ENCODE measurements at places on chromosomes 1 and 21.

- DNase-seq = no peak
These were observed 168.7 kb downstream of the RRAGC start for GRCh38 chr1:38690790-38691449.

GRCh38 chr1:42910985-42911384, 47.7 kb downstream of the SLC2A1 start:
- no peak for DNase-seq

- no peak for DNase-seq
These were observed 610 bp downstream of the DRAXIN start for GRCh38 chr1:11691928-11692711.

GRCh38 chr1:112673592-112674439, 643 bp upstream of the MOV10 start:
- DNase-seq = peak; percentile 34

- no peak for DNase-seq
These were observed 27.6 kb downstream of the AGO4 start for GRCh38 chr1:35835398-35835797.

DNA sequence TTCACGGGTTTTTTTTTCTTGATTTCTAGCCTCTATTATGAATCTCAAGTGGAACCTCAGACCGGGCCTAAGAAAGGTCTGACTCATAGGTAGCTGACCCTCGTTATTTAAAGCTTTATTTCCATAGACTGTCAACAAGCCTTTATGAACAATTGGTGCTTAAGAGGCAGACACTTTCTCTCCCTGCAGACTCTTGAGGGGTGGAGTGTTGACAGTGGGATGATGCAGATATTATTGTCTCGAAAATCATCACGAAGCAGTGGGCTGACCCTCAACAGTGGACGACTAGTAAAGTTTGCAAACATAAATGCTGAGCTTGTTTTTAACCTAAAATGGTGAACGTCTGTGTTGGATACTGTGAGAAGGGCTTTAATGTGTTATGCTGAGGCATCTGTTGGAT, 1.8 kb downstream of the SFT2D2 start:
- DNase-seq = no peak

DNA sequence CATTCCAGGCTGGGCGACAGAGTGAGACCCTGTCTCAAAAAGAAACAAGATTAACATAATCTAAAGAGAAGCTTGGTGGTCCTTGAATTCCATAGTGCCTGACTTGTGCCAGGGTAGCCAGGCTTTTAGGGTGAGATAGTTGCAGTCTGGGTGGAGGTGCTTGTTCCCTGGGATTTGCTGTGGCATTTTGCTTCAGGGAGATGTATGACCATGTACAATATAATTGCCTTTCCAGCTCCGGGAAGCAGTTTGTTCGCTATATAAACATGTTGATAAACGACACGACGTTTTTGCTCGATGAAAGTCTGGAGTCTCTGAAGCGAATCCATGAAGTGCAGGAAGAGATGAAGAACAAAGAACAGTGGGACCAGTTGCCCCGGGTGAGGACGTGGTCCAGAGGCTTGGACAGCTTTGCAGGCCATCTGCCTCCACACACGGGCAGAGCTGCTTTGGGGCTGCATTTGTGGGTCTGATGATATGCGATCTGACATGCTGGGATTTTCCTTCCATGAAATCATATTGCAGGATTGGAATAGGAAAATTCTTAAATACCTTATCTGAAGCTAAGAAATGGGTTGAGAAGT, 49.4 kb upstream of the KIF1B start:
- DNase-seq = no peak

DNA sequence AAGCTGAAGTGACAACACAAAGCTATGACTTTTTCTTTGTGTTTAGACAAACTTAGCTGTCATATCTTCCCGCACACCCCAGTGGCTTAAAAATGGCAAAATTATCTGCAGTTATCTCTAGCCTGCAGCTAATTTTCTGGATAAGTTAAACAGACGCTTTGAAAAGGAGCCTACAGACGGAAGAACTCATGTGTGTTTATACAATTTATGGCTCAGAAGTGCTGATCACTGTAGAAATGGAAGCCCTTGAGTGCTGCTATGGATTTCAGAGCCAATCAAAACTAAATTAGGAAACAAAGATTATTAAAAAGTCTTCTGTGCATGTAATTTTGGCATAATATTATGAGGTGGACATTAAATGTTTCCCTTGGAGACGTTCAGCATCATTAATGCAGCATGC, 11.6 kb downstream of the NTNG1 start:
- DNase-seq = no peak

DNA sequence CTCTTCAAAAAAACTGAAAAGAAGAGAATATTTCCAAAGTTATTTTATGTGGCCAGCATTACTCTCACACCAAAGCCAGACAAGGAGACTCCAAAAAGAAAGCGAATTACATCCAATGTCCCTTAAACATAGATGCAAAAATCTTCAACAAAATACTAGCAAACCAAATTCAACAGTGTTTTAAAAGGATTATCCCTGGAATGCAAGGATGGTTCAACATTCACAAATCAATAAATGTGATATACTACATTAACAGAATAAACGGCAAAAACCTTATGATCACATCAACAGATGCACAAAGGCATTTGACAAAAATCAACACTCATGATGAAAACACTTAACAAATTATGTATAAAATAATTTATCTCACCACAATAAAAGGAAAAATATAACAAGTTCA, 207.8 kb downstream of the DENND1B start:
- DNase-seq = no peak

GRCh38 chr1:11764115-11764514, 2.1 kb downstream of the C1orf167 start:
- no peak for DNase-seq

- DNase-seq = peak; percentile 42
These were observed 177.5 kb downstream of the HIVEP3 start for GRCh38 chr1:41741244-41741643.

GRCh38 chr1:115179397-115180079, 90.2 kb upstream of the TSPAN2 start:
- DNase-seq = peak; percentile 12

DNA sequence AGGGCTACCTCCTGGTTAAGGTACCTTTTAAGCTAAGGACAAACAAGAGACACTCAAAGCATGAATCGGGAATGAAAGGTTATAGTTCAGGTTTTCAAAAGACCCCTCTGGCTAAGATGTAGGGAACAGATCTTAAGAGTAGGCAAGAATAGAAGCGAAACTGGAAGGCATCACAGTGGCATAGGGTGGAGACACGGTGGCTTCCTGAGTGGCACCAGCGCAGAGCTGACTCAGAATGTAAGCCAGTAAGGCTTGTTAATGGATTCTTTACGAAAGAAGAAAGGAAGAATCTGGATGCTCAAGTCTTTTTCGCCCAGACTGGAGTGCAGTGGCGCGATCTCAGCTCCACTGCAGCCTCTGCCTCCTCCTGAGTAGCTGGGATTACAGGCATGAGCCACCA, 21.2 kb downstream of the PADI6 start:
- no peak for DNase-seq

- DNase-seq = no peak
These were observed 67.5 kb upstream of the VAMP3 start for GRCh38 chr1:7703321-7704213.

GRCh38 chr1:231779081-231779480, 152.5 kb downstream of the DISC1 start:
- DNase-seq = no peak

GRCh38 chr1:153368495-153368894, 6.9 kb downstream of the S100A12 start:
- DNase-seq = peak; percentile 45

DNA sequence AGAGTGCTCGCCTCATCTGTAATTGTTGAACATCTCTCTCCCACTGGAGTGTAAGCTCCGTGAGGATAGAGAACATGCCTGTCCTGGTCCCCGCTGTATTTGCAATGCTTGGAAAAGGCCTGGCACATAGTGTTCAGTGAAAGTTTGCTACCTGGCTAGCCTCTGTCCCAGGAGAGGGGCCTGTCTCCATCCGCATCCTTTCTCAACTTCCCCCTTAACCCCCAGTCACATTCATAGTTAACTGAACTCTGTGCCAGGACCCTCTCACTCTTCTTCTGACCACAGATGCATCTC, 15.2 kb downstream of the SPOCD1 start:
- DNase-seq = no peak

DNA sequence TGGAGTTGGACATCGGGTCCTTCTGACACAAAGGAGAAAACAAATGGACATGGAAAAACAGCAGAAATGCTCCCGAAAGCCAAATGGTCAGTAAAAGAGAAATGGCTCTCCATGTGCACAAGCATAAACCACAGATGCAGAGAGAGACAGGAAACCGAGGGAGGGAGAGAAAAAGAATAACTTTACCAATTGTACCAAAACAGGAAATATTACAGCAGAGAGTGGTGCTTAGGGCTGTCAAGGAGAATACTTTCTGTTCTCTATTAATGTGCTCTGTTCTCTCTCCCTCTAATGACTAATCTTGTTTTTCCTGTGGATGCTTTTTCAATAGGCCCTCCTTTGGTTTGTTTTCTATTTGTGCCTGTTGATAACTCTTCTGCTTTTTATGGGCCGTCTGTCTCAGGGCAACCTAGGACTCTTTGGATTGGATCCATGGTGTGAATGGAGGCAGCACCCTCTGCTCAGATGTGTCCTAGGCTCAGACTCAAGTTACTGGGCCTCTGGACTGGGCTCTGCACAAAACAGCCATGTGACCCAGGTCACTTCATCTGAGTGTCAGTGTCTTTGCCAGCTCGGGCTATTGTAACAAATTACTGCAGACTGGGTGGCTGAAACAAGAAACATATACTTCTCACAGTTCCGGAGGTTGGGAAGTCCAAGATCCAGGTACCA, 663.0 kb downstream of the NPHP4 start:
- no peak for DNase-seq

- DNase-seq = peak; percentile 64
These were observed 7.3 kb upstream of the CACNA1S start for GRCh38 chr1:201119206-201120197.

DNA sequence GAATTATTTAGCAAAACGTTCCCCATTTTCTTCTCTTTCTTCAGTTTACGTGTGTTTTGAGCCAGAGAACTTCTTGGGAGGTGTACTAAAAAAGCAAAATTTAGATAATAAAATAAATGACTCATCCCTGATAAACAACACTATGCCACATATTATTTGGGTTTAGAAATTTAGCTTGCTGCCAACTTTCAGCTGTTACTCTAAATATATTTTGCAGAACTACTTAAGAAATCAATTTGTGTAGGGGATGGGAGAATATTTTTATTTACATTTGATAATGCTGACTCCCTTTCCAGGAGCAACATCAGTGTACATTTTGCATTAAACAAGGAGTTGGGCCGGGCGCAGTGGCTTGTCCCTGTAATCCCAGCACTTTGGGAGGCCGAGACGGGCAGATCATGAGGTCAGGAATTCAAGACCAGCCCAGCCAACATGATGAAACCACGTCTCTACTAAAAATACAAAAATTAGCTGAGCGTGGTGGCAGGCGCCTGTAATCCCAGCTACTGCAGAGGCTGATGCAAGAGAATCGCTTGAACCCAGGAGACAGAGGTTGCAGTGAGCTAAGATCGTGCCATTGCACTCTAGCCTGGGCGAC, 151.4 kb upstream of the ZRANB2 start:
- DNase-seq = no peak

GRCh38 chr1:36908096-36908495, 126.2 kb downstream of the GRIK3 start:
- no peak for DNase-seq

DNA sequence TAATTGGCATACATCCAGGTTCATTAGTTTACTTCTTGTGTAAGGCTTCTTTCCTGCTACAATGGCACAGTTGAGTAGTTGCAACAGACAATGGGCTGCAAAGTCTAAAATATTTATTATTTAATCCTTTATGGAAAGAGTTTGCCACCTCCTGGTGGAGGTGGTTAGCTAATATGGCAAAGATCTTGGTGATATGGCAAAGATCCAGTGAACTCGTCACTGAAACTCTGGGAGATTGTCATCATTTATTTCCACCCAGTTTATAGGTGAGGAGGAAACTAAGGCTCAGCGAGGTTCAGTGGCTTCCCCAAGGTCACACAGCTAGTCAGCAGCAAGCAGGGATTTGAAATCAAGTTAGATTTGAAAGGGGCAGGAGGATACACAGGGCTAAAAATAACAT, 16.1 kb upstream of the IFFO2 start:
- DNase-seq = peak; percentile 18

GRCh38 chr21:36169470-36170128, 13.0 kb downstream of the DOP1B start:
- DNase-seq = no peak

DNA sequence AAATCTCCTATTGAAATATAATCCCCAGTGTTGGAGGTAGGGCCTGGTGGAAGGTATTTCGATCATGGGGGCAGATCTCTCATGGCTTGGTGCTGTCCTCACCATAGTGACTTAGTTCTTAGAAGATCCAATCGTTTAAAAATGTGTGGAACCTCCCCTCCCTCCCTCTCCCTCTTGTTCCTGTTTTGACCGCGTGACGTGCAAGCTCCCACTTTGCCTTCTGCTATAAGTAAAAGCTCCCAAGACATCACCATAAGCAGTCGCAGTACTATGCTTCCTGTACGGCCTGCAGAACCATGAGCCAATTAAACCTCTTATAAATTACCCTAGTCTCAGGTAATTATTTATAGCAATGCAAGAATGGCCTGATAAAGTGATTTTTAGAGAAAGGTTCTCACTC, 10.9 kb upstream of the RGS2 start:
- no peak for DNase-seq

DNA sequence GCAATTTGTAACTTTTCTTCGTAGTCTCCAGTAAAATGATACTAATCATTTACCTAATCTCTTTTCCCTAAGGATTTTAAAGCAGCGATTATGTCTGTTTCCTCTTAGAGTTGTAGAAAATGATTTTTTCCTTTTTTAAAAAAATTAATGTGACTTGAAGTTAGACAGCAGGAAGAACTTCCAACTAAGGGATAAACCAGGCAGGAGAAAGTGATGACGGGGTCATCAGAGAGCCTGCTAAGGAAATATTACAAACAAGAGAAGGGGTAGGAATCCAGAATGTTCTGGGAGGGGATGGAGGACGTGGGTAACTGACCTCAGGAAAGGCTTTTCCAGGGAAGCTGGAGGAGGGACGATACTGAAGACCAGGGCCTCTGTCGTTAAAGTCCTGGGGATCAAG, 8.8 kb upstream of the ETV3L start:
- no peak for DNase-seq

DNA sequence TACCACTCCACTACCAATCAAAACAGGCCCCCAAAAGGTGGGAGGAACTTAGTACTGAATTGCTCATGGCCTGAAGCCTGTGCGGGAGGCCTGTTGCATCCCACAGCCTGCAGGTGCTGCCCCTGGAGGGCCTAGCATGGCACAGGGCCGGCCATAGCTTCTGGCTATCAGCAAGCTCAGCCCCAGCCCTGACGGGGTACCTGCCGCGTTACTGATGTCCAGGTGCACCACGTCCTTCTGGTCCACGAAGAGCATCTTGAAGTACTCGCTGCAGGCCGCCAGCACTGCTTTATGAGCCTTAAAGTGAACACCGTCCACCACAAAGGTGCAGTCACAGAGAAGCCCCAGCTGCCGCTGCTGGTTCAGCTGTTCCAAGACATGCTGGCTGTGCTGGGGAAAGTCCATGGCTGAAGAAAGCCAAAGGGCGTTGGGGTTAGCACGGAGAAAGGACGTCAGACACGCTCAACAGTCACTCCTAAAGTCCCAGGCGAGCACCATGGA, 27.8 kb downstream of the ZBTB17 start:
- no peak for DNase-seq

All from NB4 (cell line).